Aorta (tissue), 5 donors: ENCODE measurements at places on chromosomes 12 and 14. TPM values are rescaled to one million over a fixed set of nuclear protein-coding genes. Genes with fewer than 3 reads are reported as not detected.

DNA sequence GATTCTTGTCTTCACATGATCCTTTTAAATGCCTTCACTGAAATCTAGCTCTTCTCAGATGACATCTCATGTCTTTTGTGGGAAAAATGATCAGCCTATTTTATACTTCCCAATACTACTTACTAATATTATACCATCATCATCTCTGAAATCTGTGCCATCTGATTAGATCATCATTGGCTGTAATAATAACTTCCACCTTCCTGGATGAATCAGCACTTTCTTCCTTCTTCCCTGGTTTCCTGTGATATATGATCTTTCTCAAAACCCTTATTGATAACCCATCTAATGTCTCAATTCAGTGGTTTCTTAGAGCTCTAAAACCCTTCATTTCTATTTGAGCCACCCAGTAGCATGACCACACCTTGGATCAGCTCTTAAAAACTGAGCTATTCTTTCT, 30.9 kb downstream of the GPR137C start:
- no peak for DNase-seq

- DNase-seq = no peak
These were observed 107.3 kb downstream of the CRADD start for GRCh38 chr12:93784339-93785086.

DNA sequence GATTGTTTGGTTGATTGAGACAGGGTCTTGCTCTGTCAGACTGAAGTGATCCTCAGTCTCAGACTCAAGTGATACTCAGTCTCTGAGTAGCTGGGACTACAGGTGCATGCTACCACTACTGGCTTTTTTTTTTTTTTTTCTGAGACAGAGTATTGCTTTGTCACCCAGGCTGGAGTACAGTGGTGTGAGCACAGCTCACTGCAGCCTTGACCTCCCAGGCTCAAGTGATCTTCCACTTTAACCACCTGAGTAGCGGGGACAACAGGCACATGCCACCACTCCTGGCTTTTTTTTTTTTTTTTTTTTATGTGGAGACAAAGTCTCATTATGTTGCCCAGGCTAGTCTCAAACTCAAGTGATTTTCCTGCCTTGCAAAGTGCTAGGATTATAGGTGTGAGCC, 31.8 kb downstream of the CPSF2 start:
- no peak for DNase-seq

C12orf57 gene
- 197 TPM for total RNA-seq

- no peak for DNase-seq
These were observed 912.7 kb upstream of the LRFN5 start for GRCh38 chr14:40694023-40694422.

- DNase-seq = no peak
These were observed 17.5 kb downstream of the CHPT1 start for GRCh38 chr12:101714877-101715444.

DNA sequence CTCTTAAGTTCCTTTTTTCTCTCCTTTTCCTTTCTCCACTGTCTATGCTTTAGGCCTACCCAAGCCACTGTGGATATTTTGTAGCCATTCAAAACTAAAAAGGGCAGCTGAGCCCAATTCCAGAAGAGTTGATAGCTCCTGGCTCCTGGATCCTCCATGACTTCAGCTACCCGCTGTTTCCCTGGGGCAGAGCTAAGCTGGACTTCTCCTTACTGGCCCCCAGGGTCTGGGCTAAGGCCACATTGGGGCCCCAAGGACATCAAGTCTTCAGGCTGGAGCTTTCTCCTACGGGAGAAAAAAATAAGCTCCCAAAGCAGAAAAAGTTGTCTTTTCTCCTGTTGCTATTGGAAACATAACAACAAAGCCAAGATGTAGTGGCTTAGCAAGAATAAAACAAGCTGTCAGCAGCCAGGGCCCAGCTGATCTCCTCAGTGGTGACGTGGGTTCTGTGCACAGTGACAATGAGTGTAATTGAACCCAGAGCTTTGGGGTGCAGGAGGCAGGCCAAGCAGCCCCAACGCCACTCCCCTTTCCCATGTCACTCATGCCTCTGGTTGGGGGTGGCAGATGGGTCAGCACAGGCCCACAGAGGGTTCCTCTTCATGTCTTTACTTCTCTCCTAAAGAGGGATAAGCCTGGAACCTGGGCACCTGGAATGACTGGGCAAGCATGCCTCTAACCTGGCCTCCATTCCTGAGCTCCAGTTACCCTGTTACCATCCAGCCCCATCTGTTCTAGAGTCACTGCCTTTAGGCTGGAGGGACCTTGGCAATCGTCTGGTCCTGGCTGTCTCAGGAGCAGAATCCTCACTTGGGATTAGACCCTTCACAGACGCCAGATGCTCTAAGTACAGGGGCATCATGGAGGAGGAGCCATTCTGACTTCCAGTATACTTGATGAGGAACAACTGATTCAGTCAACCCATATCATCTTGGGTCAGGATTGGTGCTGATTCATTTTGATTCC, 171.2 kb downstream of the ZFP36L1 start:
- peak; percentile 86 for DNase-seq

DNA sequence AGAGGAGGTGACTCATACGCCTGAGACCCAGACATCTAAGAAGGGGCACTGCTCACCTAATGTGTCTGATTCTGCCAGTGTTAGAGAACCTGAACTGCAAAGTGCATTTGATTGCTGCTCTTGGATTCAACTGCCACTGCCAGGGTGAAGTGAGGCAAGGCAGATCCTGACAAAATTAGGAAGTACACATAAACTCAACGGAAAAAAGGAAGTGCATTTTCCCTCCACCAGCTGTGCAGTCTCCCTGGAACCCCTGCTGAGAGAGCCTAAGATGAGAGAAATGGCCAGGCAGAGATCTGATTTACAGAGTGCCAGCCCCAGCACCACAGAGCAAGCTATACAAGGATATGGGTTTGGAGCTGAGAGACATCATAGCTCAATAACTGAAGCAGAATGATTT, 215.3 kb downstream of the SEC23A start:
- no peak for DNase-seq

AQP2 gene
- 0.21 TPM for total RNA-seq

DNA sequence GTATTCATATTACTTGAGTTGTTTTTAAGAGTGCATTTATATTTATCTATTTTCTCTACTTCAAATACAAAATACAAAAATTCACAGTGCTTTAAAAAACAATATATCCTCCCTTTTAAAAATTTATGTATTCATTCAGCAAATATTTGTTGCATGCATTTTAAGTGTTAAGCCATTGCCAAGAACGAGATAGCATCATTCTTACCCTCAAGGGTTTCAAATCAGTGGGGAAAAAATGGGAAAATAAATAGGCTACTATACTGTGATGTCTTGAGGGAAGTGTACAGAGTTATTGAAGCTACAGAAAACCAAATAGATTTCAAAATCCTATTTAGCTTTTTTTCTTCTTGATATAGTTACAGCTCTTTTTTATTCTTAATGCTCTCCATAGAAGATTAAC, 23.2 kb downstream of the MRPS35 start:
- no peak for DNase-seq

DNA sequence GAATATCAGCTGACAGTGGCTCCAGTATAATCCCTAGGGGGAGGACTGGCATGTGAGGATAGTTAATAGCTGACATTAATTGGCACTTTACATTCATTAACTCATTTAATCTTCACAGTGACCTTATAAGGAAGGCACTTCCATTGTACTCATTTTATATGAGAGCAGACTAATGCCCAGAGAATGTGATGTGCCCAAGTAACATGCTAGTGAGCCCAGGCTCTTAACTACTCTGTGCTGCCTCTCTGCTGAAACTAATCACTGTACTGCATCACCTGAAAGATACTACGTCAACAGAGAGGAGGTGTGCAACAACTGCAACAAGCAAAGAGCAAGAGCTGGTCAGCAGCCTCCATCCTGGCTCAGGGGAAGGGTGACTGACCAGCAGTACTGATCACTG, 40.1 kb downstream of the GALNT4 start:
- DNase-seq = no peak

DNA sequence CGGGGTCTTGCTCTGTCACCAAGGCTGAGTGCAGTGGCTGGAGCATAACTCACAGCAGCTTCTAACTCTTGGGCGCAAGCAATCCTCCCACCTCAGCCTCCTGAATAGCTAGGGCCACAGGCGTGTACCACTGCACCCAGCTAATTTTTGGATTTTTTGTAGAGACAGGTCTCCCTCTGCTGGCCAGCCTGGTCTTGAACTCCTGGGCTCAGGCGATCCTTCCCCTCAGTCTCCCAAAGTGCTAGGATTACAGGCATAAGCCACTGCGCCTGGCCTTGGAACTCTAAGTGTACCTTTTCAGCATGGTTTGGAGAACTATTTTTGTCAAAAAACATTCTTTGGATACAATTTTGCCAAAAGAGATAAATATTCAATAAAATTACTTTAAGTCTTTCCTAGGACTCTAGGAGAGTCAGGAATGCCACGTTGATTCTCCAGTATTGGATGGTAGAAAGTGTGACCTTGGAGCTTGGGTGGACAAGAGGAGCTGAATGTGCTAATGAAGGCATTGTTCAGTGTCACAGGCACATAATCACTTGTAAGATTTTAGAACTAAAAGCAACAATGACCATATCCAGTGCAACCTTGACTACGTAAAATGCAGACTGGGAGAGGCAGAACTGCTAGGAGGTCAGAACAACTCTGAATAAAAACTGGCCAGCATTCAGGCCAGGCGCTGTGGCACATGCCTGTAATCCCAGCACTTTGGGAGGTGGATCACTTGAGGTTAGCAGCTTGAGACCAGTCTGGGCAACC, 2.8 kb downstream of the SRSF9 start:
- DNase-seq = no peak

GRCh38 chr14:72615451-72616121, 278.3 kb downstream of the DPF3 start:
- DNase-seq = no peak
